Forelimb muscle (tissue), 1 donor: ENCODE measurements at places on chromosomes 11 and 22. TPM values are rescaled to one million over a fixed set of nuclear protein-coding genes. Genes with fewer than 3 reads are reported as not detected.

Gene ZDHHC13
- 6.3 TPM for polyA plus RNA-seq

Gene OR56A4
- not detected for polyA plus RNA-seq

Gene DEPDC7
- 17.7 TPM for polyA plus RNA-seq

Gene GRAMD1B
- 9.5 TPM for polyA plus RNA-seq

Gene KRTAP5-1
- polyA plus RNA-seq, result 2.5 TPM

Gene HTR3B
- 0.06 TPM for polyA plus RNA-seq

Gene TMEM126A
- polyA plus RNA-seq, result 37.3 TPM

- DNase-seq, result no peak
Observed at GRCh38 chr11:1072116-1072820, 2.4 kb upstream of the MUC2 start.

DNA sequence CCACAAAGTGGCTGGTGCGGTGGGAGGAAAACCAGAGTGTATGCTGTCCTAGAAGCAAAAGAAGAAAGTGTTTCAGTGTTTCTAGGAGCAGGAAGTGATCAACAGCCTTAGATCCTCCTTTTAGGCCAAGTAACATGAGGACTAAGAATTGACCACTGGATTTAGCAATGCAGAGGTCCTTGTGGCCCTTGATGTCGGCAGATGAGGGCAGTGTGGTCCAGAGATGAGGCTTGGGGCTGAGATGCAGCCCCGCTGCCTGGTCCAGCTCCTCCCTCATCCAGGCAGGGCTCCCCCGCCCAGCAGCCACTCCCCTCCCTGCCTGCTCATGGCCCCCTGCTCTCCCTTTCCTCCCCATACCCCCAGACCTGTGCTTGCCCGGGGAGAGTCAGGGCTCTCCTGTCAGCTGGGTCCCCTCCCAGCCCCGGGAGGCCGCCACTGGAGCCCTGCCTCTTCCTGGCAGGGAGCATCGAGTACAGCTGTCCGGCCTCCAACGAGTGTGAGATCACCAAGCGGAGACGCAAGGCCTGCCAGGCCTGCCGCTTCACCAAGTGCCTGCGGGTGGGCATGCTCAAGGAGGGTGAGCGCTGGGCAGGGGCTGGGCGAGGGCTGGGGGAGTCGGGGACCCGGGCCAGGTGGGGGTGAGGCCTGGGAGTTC is 3.7 kb downstream of the TRMT112 start:
- DNase-seq, result no peak

DNA sequence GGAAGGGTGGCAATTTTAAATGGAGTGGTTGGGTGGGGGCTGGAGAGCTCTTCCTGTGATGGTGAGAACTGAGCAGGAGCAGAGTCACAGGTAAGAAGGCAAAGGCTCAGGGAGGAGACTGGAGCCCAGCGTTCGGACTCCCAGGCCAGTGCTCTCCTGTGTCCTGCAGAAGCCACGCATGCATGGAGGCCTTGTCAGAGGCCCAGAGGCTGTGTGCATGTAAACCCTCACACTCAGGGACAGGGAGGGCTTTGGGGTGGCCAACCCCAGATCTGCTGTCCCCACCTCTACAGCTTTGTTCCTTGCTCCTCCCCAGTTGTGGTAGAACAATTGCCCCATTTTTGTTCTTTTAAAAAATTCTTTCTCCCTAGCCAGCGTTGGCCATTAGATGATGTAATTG is 130.4 kb upstream of the PARVA start:
- no peak for DNase-seq

- no peak for DNase-seq
Observed at GRCh38 chr11:36711104-36711825, 113.2 kb upstream of the RAG2 start.

- no peak for DNase-seq
Observed at GRCh38 chr11:33651990-33652389, 48.6 kb downstream of the C11orf91 start.

DNA sequence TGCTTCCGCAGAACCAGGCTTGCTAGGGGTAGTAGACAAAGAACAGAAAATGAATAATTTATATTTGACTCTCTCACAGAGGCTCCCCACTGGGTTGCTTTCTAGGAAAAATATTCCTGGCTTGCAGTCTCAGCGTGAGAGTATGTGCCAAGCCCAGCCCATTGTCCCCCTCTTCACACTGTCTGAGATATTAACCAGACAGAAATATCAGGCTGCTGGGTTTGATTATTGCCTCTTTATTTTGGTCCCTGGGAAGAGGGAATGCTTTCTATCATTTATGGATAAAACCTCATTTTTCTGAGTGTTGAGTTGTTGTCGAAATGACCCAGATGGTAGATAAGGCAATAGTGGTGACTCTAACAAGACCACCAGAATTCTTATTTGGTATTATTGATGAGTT is 367.9 kb downstream of the METTL15 start:
- DNase-seq, result peak; percentile 34

DNA sequence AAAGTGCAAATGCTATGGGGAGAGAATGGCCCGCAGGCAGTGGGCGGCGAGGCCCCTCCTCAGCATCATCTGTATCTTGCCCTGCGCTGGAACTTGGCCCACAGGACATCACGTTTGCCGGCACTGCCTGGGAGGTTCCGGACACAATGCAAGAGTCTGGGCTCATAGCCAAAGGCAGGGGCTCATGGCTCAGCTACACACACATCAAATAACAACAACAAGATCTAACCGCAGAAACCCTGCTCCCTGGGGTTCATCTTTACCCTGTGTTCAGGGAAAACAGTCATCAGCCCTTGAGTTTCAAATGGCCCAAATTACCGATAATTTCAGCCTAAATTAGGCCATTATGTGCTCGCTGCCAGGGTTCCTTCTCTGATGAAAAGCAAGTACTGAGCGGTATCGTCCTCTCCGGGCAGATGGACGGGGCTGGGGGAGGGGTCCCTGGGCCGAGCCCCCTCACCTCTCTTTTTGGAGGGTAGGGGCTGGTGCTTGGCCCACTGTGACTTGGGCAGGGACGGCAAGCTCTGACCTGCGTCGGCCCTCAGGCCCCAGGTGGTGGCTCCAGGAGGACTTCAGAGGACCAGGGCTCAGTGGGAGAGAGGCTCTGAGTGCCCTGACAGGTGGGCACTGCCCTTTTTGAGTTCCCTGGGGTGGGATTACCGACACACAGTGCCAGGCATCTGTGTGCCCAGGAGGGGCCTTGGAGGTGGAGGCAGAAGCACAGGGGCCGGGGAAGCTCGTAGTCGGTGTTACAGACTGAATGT is 25.0 kb upstream of the GAL start:
- DNase-seq, result peak; percentile 51

DNA sequence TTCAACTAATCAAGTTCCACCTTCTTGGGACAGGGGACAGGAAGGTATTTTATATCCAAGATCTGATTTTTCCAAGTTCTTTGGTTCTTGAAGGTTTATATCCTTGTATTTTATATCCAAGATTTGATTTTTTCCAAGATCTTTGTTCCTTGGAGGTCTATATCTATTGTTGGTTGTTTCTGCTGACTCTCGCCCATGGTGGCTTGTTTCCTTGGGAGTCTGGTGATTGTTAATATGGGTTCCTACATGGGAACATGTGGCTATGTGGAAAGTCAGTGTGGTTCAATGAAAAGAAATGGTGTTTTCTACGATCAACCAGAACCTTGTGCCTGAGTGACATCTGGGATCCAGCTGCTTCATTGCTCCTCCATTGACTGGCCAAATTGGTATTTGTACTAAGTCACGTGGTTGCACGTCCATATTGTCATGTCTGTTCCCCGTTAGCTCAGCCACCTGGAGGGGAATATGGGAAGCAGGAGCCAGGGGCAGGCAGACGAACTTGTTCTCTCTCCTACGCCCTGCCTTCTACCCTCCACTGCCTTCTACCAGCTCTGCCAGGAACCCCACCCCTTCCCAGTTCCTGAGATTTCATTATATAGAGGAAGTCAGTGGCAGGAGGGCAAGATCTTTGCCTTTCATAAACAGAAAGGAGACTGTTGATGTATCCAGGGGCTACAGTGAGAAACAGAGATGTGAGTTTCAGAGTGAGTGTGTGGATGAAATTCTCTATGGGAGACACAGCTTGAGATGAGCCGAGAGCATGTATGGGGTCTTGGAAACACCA is 11.1 kb upstream of the CSF2RB start:
- DNase-seq, result no peak

DNA sequence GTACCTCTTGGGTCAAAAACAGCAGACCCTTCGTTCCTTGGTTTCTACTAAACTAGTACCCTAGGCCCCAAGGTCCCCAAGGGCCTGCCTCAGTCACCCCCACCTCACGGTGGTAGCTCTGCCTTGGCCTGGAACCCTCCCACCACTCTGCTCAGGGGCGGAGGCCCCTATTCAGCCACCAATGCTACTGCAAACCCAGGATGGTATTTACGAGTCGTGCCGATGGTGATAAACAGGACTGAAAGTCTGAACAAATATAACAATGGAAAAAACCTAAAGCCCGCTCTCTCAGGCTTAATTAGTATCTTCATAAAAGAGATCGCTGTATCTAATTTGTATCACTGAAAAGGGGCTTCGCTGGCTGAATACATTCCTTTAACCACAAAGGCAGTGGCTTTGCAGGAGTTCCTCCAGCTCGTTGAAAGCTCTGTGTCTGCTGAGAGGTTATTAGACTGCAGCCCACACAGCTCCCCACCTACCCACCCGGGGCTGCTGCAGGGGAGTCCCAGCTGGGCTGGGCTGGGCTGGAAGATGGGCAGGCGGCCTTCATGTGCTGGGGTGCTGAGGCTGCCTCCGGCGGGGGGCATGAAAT is 15.2 kb downstream of the SHISAL1 start:
- no peak for DNase-seq

DNA sequence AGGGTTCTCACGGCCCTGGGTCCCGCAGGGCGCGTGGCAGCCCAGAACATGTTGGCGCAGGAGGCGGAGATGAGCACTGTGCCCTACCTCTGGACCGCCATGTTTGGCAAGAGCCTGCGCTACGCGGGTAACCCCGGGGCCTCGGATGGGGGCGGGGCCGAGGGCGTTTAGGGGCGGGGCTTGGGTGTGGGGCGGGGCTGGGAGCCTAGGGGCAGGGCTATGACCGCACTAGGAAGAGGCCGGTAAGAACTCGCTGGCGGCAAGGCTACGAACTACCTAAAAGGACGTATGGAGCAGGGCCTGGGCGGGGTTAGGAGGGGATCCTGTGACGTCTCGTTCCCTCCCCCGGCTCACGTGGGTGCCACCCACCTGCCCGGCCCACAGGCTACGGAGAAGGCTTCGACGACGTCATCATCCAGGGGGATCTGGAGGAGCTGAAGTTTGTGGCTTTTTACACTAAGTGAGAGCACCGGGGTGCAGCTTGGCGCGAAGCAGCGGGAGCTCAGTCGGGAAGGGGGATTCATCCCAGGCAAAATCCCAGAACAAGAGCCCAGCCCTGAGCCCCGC is 2.8 kb upstream of the LZTR1 start:
- no peak for DNase-seq

- no peak for DNase-seq
Observed at GRCh38 chr22:23398701-23399366, 181.3 kb downstream of the IGLL1 start.

DNA sequence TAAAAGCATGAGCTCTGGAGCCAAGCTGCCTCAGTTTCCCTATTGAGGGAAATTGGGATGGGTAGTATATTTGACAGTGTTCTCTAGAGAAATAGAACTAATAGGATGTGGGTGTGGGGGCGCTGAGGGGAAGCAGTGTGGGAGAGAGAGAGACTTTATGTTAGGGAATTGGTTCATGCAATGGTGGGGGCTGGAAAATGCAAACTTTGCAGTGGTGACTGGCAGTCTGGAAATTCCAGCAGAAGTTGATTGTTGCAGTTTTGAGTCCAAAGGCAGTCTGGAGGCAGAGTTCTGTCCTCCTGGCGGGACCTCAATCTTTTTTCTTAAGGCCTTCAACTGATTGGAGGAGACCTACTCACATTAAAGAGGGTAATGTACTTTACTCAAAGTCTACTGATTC is 59.4 kb upstream of the SYT13 start:
- DNase-seq, result no peak

GRCh38 chr11:78916759-78917158 is 342.1 kb upstream of the NARS2 start:
- DNase-seq, result no peak

GRCh38 chr11:118618991-118619375 is 11.6 kb downstream of the PHLDB1 start:
- DNase-seq, result no peak

DNA sequence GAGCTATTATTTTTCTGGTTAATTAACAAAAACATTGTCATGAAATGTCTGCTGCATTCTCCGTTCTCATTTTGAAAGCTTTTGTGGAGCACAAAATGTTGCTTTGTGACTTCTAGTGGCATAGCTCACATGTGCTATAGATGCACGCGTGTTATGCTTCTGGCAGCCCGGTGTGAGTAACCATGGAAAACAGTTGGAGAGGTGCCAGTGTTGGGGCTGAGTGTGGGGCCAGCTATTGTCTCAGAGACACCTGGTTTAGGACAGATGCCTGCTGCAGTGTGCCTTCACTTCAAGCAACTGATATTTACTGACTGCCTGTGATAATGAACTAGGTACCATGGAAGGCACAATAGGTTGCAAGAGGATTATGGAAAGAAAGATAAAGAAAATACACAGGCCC is 760.6 kb downstream of the NTM start:
- DNase-seq, result no peak

- DNase-seq, result no peak
Observed at GRCh38 chr11:134609361-134610115, 197.5 kb upstream of the B3GAT1 start.
